EH (cell line): ENCODE measurements at places on chromosomes 2 and 18.

DNA sequence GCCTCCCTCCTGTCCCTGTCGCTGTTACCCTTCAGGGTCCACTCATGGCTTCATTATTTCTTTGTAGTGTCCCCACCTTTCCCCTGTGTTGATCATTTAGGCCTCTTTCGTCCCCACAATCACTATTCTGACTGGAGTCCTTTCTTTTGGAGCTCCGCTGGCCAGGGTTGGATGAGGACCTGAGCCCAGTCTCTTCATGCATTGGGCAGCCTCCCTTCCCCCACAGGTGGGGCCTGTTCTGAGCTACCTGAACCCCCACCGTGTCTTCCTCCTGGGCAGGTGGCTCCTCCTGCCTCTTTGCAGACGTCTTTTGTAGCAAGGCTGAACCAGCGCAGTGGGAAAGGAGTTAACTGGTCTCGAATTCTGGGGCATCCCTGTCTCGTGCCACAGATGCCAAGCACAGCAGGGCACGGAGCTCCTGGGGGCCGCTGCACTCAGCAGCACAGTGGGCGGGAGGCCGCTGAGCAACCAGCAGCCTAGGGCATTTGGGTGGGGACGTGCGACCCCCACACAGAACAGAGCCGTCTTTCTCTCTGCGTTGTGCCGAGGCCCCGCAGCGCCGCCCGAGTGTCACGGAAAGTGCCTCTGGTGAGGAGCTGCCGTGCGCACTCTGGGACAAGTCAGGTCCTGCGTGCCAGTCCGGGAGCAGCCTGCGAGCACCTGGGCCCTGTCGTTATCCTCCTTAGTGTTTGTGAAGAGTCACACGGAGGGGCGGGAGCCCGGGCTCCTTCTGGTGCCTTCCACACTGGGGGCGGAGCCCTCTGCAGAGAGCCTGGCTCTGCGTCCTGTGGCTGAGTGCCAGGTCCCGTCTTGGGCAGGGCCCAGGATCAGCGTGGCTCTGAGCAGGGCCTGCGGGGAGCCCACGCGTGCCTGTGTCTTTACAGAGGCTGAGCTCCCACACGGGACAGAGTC lies 130.1 kb downstream of the NFATC1 start:
- no peak for DNase-seq

GRCh38 chr18:32343634-32344033 lies 127.0 kb downstream of the GAREM1 start:
- DNase-seq: no peak

- no peak for DNase-seq
These were observed 184.1 kb downstream of the C1D start for GRCh38 chr2:67878743-67879142.

DNA sequence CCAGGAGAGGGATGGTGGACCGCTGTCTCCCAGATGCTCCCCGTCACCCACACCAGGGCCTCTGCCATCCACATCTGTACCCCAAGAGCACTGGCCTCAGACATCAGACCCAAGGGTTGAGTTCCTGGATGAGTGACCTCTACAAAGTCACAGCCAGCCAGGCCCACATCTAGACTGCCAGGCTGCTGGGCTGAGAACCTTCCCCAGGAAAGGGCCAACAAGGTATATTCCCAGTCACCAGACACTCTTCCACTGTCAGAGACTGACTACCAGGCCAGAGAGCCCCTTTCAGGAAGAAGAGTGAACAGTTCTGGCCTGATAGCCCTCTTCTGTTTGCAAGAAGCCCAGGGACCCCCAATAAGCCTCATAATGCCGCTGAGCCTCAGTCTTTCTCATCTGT lies 44.3 kb downstream of the C1QL2 start:
- DNase-seq: no peak

DNA sequence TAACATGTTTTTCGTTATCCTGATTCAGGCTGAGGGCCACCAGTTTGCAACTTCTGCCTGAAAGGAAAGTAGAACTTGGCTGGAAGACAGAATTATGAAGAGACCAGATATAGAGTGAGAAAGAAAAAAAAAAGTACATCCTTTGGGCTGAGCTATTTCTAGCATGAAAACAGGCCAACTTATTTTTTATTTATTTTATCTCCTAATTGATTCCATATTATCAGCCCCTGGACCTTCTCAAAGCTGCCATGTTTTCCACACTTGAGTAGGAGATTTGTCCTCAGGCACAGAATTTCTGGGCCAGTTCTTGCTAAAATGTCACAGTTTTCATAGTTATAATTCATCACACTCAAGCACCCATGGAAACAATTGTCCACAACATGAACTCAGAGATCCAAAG lies 586.8 kb upstream of the CNTNAP5 start:
- DNase-seq: no peak

- DNase-seq: no peak
These were observed 262.0 kb upstream of the PIK3C3 start for GRCh38 chr18:41693008-41693407.

- DNase-seq: peak; percentile 50
These were observed 27.0 kb downstream of the SLC14A2 start for GRCh38 chr18:45642238-45642637.

DNA sequence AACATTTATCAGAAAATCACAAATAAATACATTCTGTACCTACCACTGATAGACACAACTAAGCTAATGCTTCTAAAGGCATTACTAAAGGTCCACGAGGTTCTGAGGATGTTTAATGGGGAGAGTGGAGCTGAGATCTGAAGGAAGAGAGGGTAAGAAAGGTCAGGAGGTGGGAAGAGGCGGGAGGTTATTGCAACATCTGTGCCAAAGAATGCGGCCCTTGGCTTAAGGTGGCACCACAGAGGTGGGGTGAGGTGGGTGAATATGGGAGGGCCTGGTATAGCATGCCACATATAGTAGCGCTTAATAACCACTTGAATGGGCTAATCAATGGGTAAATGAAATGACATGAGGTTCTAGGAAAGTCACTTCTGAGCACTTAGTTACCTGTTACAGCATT lies 217.8 kb upstream of the ATP5MC3 start:
- no peak for DNase-seq

GRCh38 chr2:197184959-197185586 lies 125.5 kb downstream of the ANKRD44 start:
- peak; percentile 9 for DNase-seq

GRCh38 chr18:63022429-63023022 lies 297.0 kb downstream of the BCL2 start:
- DNase-seq: no peak

DNA sequence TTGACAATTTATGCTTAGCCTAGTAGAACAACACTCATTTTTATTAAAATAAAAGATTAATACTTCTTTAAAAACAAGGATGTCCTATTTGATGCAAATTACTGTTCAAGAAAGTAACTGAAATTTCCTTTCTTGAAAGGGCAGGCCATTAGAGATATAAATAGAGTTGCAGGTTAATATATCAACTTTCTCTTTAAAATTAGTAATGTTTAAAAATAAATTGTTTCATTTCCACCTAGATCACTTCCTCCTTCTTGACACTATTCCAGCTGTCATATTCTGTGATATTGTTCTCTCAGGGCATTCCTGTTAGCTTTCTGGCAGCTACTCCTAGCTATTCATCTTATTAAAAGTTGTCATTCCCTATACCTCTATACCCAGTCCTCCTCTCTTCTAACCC lies 357.9 kb upstream of the NRP2 start:
- DNase-seq: no peak

GRCh38 chr18:68714366-68714711 lies 569 bp downstream of the TMX3 start:
- no peak for DNase-seq

GRCh38 chr2:163291790-163292189 lies 444.0 kb downstream of the FIGN start:
- no peak for DNase-seq

- DNase-seq: no peak
These were observed 47.0 kb downstream of the DHRS9 start for GRCh38 chr2:169116327-169116726.

DNA sequence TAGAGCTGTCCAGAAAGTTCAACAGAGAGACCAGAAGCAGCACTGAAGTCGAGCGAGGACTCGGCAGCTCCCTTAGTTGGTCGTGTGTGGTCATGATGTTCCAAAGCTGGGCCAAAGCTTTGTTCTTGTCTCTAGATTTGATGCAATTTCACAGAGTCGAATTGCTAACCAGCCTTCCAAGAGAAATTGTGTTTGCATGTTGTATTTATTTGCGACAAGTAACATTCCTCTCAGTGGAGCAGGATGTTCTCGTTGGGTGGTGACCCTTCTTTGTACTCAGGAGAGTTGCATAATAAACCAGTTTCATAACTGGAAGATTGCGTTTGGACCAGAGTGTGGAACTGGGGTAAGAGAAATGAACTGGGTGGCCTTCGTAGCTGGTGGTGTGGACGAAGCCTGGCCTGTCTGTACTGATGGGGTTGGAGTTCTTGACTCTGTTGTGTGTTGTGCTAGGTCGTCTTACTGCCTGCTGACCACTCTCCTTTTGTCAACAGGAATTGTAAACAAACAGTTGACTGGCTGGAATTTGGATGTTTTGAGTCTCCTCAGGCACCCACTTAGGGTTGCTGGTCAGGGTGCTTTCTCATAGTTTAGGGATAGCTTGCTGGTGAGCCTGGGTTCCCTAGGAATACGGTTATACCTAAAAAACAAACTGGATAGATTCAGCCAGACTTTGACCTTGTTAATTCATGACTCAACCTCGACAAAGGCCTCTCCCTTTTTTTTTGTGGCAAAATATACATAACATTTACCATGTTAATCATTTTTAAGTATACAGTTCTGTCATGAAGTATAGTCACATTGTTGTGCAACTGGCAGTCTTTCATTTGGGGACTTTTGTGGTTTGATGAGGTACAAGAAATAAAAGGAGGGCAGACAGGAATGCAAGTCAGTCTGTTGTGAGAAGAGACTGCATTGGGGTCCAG lies 28.9 kb upstream of the TOGARAM2 start:
- peak; percentile 42 for DNase-seq

DNA sequence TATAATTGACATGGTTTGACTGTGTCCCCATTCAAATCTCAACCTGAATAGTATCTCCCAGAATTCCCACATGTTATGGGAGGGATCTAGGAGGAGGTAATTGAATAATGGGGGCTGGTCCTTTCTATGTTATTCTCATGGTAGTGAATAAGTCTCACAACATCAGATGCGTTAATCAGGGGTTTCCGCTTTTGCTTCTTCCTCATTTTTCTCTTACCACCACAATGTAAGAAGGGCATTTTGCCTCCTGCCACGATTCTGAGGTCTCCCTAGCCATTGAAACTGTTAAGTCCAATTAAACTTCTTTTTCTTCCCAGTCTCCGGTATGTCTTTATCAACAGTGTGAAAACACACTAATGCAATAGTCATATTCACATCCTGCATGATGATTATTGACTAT lies 1073.3 kb upstream of the CDH2 start:
- no peak for DNase-seq

GRCh38 chr18:35131387-35132020 lies 90.3 kb downstream of the MAPRE2 start:
- no peak for DNase-seq

- no peak for DNase-seq
These were observed 97.2 kb upstream of the TSPYL6 start for GRCh38 chr2:54353216-54353615.

DNA sequence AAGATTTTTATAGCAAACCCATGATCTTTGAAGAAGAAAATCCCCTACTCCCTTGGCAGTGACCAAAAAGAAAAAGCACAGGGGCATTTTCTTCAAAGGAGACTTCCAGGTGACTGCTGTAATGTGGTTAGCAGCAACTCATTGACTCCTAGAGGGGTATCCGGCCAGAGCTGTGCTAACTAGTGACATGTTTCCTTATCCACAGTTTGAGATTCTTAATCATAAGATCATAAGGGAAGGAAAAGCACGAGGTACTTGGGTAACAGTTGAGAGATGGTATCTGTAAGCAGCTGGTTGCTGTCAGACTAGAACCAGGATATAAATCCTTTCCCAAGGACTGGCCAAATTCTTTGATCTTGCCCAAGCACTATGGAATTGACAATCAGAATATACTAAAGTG lies 124.7 kb downstream of the MREG start:
- DNase-seq: no peak

DNA sequence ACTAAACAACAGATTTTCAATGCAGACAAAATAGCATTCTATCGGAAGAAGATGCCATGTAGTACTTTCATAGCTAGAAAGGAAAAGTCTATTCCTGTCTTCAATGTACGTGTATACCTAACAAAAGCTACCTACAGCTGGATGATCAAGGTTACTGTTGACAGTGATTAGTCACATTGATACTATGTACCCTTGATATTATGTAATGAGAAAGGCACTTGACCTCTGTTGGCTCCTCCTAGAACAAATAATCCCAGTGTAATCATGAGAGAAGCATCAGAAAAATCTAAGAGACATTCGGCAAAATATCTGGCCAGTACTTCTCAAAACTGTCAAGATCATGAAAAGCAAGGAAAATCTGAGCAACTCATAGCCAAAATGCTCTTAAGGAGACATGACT lies 44.4 kb upstream of the LRRTM4 start:
- DNase-seq: no peak

DNA sequence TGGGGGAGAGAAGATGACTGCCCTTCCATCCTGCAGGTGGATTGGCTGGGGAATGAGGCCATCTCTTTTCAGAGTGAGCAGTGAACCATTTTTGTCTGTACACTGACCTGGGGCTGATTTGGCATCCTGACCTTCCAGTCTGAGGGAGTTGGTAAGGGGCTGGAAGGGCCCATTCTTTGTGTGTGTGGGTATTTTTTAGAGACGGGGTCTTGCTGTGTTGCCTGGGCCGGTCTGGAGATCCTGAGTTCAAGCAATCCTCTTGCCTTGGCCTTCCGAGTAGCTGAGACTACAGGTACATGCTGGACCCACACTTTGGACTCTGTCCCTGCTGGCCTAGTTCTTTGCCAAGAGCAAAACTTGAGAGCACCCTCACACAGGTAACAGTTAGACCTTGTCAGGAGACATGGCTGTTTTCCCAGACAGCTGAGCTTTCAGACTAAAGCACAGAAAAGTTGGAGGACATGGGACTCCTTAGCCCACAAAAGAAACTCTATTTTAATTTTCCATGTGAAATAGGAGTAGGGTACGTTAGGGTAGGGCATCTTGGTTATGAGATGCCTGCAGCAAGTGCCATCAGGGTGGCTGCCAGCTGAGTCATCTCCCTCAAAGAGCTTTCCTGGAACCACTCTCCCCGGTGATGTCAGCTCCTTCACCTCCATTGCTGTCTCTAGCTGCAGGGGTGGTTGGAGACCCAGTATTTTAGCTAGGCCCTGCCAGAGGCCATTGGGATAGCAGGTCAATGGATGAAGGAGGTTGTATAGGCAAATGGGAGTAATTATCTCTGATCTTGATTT lies 60.7 kb downstream of the DGKD start:
- DNase-seq: peak; percentile 66

DNA sequence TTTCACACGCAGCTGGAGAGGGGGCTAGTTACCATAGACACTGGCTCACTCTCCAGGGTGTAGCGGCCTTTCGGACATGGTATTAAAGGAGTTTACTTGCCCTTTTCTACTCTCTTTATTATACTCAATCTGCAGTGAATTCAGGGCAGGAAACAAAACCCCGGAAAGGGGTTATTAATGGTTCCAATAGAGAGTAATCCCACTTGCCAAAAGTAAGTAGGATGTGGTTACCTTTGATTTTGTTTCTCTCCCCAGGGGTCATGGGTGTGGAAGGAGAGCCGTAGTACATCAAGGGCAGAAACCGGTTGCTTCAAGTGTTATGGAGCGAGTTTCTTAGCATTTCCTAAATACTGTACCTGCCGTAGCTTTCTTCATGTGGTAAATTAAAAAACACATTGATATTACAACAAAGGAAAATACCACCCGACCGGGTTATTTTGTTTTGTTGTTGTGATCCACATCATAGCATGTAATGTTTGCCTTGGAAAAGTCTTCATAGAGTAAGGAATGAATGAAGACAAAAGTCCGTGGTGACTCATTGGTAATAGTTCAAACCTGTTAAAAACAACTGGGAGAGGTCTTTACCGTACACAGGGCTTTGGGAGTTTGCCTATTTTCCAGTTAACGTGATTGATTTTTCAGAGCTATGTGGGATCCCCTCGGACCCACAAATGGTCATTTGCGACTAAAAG lies 71.5 kb downstream of the SLC4A3 start:
- DNase-seq: no peak
